ENCODE measurements at places on chromosomes 6 and 20. TPM values are rescaled to one million over a fixed set of nuclear protein-coding genes. Genes with fewer than 3 reads are reported as not detected.

The TBC1D20 gene
- 33.5 TPM for polyA plus RNA-seq

The RAD21L1 gene
- polyA plus RNA-seq = not detected

The SNX5 gene
- 229 TPM for polyA plus RNA-seq

The C6orf89 gene
- polyA plus RNA-seq = 54.4 TPM

The BMP7 gene
- polyA plus RNA-seq = 80.9 TPM

The PRICKLE4 gene
- 3.6 TPM for polyA plus RNA-seq
